ENCODE measurements at places on chromosomes 3 and 15. TPM values are rescaled to one million over a fixed set of nuclear protein-coding genes. Genes with fewer than 3 reads are reported as not detected.

The MESD gene
- 13.3 TPM for polyA plus RNA-seq

- H3K36me3 ChIP-seq, result no peaks in the 10 kb centered on the region
- DNase-seq, result no peak
- H3K27me3 ChIP-seq, result no peaks in the 10 kb centered on the region
- H3K4me1 ChIP-seq, result no peaks in the 10 kb centered on the region
Measured at GRCh38 chr3:141230293-141230692, 1.3 kb upstream of the PXYLP1 start.

DNA sequence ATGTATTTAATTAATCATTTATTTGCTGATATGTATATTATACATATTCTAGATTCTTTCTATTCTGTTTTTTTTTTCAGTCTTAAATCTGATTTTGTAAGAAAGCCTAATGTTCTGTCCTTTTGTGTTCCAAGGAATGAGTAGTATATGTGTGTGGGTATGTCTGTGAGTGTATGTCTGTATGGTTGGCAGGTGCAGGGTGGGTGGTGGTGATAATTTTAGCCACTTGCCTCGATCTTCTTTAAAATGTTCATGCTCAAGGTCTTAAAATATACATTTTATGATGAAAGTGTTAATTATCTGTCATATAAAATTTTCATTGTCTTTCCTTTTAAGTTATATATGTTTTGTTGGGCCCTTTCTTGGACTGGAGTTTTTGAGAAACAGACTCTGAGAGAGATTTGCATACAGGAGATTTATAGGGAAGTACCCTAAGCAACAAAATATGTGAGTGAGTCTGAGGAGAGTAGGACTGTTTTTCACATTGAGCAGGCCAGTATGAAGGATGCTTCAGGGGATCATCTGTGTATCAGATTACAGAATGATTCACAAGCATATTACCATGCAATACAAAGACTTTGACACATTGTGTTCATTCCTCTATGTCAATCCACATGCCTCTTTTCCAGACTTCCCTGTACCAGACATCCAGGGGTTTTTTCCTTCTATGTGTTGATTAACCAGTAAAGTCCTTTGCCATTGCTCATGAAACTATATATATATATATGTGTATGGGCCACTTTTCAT is 211.0 kb upstream of the DPPA4 start:
- no peak for DNase-seq
- no peaks in the 10 kb centered on the region for H3K36me3 ChIP-seq
- H3K27me3 ChIP-seq, result no peaks in the 10 kb centered on the region
- no peaks in the 10 kb centered on the region for H3K4me1 ChIP-seq
- no peak overlapping the region for H3K27ac ChIP-seq

DNA sequence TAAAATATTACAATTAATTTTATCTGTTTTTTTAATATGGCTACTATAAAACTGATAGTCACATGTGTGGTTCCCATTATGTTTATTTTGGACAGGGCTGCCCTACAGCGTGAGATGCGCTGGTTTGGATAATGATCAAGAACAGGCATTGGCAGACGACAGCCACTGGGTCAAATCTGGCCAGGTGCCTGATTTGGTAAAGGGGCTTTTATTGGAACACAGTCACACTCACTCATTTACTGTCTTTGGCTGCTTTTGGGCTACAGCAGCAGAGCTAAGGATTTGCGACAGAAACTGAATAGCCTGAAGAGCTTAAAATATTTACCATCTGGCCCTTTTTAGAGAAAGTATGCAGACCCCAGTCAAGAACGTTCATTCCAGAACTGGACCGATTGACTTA is 724.2 kb upstream of the CFAP20DC start:
- H3K27ac ChIP-seq, result no peak overlapping the region
- no peaks in the 10 kb centered on the region for H3K36me3 ChIP-seq
- H3K27me3 ChIP-seq, result no peaks in the 10 kb centered on the region
- H3K4me3 ChIP-seq, result no peak overlapping the region

The ZNF80 gene
- not detected for polyA plus RNA-seq

DNA sequence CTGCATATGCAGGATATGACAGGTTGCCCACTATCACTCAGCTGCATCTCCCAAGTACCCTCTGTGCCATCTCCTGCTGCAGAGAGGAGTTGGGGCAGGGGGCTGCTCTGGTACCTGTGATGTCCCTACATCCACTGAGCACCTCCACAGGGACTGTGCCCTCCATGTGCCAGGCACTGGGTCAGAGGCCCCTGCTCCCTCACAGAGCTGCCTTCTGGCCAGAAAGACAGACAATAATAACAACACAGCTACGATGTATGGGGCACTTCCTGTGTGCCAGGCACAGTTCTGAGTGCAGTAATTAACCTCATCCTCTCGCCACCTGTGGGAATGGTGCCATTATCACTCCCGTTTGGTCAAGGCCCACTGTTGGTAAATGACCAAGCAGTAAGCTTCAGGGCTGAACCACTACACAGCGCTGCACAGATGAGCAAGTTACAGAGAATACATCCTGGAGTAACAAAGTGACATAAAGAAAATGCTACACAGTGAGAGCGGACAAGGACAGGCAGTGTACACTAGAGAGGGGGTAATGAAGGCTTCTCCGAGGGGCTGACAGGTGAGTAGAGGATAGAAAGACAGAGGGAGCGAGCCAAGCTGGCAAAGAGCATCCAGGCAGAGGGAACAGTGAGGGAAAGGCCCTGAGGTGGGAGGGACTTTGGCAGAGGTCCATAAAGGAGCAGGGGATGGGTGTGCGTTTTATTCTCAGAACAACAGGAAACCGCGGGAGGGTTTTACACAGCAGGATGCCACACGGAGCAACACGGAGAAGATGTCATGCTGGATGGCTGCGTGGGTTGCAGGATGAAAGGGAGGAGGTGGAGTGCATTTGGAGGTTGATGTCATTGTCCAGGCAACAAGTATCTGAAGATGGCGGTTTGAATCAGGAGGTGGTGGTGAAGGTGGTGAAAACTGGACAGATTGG is 13.6 kb downstream of the WNT7A start:
- no peak overlapping the region for H3K27ac ChIP-seq
- no peaks in the 10 kb centered on the region for H3K36me3 ChIP-seq
- H3K27me3 ChIP-seq, result no peaks in the 10 kb centered on the region
- DNase-seq, result peak; percentile 35
- no peak overlapping the region for H3K4me3 ChIP-seq

- H3K4me1 ChIP-seq, result no peaks in the 10 kb centered on the region
- H3K27ac ChIP-seq, result no peak overlapping the region
- no peaks in the 10 kb centered on the region for H3K36me3 ChIP-seq
- H3K27me3 ChIP-seq, result no peaks in the 10 kb centered on the region
Measured at GRCh38 chr3:125641891-125642290, 46.6 kb upstream of the OSBPL11 start.

- H3K27me3 ChIP-seq, result no peaks in the 10 kb centered on the region
- peaks cover 8% of the 10 kb centered on the region for H3K36me3 ChIP-seq
- no peaks in the 10 kb centered on the region for H3K4me1 ChIP-seq
- no peak overlapping the region for H3K27ac ChIP-seq
Measured at GRCh38 chr15:88533376-88533775, 13.1 kb downstream of the DET1 start.

DNA sequence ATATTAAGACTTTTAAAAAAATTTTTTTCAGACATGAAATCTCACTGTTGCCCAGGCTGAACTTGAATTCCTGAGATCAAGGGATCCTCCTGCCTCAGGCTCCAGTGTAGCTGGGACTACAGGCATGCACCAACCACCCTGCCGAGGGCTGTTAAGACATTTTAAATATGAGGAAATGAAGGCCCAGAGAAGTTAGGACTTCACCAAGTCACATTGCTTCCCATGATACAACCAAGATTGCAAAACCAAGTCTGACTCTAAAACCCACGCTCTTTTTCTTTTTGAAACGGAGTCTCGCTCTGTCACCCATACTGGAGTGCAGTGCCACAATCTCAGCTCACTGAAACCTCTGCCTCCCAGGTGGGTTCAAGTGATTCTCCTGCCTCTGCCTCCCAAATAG is 28.0 kb downstream of the PTPN9 start:
- H3K27ac ChIP-seq, result no peak overlapping the region
- H3K4me1 ChIP-seq, result no peaks in the 10 kb centered on the region
- H3K36me3 ChIP-seq, result no peaks in the 10 kb centered on the region
- no peak overlapping the region for H3K4me3 ChIP-seq
- DNase-seq, result peak; percentile 12

The GJD2 gene
- polyA plus RNA-seq, result not detected

- H3K36me3 ChIP-seq, result no peaks in the 10 kb centered on the region
- no peak overlapping the region for H3K4me3 ChIP-seq
- H3K27me3 ChIP-seq, result no peaks in the 10 kb centered on the region
- no peak overlapping the region for H3K27ac ChIP-seq
- DNase-seq, result no peak
Measured at GRCh38 chr3:115325539-115325938, 178.5 kb upstream of the ZBTB20 start.

- DNase-seq, result peak; percentile 52
- H3K27ac ChIP-seq, result no peak overlapping the region
- H3K36me3 ChIP-seq, result peaks cover 13% of the 10 kb centered on the region
- H3K27me3 ChIP-seq, result no peaks in the 10 kb centered on the region
- no peaks in the 10 kb centered on the region for H3K4me1 ChIP-seq
Measured at GRCh38 chr3:33392703-33393125, 47.5 kb downstream of the UBP1 start.

The ABHD2 gene
- 29.9 TPM for polyA plus RNA-seq

DNA sequence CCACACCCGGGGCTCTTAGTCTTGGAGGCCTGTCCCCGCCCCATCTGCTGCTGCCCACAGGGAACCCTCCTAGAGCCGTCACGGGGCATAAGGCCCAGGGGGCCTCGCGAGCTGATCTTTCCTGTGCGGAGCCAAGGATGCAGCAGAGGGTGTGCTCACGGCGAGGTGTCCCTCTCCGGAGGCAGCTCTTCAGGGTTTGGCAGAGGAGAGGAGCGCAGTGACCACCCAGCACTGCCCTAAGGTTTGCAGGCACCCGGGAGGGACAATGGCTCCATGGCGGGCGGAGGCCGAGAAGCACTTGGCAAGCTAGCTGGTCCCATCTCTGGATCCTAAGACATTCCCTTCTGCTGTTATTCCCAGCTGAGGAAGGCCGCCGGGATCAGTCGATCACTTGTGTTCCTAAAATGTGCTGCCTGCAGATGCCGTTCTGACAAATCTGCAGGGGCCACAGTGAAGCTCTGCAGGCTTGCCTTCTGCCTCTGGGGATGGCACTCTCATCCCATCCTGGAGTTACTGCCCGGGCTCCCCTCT is 47.4 kb upstream of the PCSK6 start:
- H3K36me3 ChIP-seq, result no peaks in the 10 kb centered on the region
- no peak for DNase-seq
- H3K27me3 ChIP-seq, result no peaks in the 10 kb centered on the region

DNA sequence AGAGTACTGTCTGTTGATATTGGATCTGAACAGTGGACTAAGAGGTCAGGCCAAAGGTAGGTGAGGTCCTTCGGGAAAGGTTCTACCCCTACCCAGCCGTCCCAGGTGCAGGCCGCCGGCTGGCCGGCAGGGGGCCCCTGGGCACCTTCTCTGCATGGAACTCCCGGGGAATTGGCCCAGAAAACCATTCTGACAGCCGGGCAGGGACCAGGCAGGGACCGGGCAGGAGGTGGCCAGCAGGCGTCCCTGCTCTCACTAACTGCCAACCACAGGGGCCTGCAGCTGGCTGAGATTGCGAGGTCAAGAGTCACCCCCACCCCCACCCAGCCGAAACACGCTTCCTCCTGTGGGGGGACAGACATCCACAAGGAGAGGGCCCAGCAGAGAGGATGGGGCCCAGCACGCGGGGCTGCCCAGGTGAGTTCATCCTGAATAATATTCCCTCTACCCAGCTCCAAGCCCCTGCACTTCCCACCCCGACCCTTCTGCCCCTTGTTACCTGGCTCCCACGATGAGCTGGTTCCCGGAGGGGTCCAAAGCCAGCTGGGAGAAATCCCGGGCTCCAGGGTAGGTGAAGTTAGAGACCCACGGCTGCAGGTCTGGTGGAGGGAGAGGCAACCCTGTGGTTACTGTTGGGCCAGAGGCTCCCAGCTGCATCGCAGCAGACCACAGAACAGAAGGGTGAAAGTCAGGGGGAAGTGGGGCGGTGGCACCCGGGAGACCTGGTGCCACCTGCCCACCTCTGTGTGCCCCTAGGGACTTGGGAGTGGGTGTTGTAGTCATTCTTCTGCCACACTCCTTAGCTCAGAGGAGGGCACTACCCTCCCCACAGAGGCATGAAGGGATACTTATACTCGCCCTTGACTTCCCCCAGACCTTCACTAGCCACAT is 84.4 kb downstream of the SEMA5B start:
- no peaks in the 10 kb centered on the region for H3K36me3 ChIP-seq
- no peaks in the 10 kb centered on the region for H3K27me3 ChIP-seq
- no peak overlapping the region for H3K4me3 ChIP-seq
- no peak overlapping the region for H3K27ac ChIP-seq

DNA sequence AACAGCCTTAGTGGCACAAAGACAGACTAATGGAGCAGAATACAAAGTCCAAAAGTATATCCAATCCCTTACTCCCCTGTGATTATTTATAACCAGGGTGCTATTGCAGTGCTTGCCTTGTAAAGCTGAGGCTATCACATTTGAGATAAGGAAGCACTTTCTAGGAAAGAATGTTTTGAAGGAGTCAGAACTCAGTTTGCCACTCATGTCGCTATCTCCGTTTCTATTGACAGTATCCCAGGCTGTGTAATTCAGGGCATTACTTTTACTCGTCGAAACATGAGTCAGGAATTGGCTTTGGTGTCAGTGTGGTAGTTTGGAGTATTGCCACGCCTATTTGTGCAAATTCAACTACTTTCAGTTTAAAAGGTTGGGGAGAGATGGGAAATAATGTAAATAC is 78.4 kb downstream of the FBXL2 start:
- H3K4me3 ChIP-seq, result no peak overlapping the region
- no peak for DNase-seq
- no peaks in the 10 kb centered on the region for H3K36me3 ChIP-seq
- H3K4me1 ChIP-seq, result no peaks in the 10 kb centered on the region
- H3K27me3 ChIP-seq, result no peaks in the 10 kb centered on the region
- H3K27ac ChIP-seq, result no peak overlapping the region

- no peak overlapping the region for H3K27ac ChIP-seq
- H3K4me1 ChIP-seq, result no peaks in the 10 kb centered on the region
- DNase-seq, result no peak
- no peak overlapping the region for H3K4me3 ChIP-seq
- H3K27me3 ChIP-seq, result no peaks in the 10 kb centered on the region
- no peaks in the 10 kb centered on the region for H3K36me3 ChIP-seq
Measured at GRCh38 chr3:54549607-54550220, 378.1 kb downstream of the LRTM1 start.

The PIGZ gene
- 9.0 TPM for polyA plus RNA-seq
